Stimulated activated CD8-positive, alpha-beta memory T cell treated with anti-CD3 and anti-CD28 coated beads, Interleukin-2, amount 100 ng/mL, for 1 hour (primary cell): ENCODE measurements at places on chromosomes 12 and 14.

DNA sequence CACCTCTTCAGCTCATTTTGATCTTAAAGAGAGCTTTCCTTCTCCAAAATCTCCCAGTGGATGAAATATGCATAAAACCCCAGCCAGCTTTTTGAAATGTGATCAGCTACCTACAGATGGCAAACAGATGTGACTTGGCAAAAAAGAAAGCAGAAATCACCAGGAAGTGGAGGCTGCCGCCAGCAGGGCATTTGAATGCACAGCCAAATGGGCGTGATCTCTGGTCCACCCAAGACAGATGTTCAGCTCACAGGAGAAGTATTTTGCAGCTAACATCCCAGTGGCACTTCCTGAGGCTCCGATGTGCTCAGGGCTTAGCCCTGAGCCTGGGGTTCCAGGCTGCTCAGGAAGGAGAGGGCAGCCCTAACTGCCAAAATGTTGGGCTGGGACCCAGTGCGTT, 78.3 kb downstream of the LGMN start:
- no peak for DNase-seq

- DNase-seq = no peak
Observed at GRCh38 chr12:50251619-50252252, 31.6 kb downstream of the LIMA1 start.

GRCh38 chr12:66898700-66899469, 220.0 kb upstream of the GRIP1 start:
- no peak for DNase-seq

- no peak for DNase-seq
Observed at GRCh38 chr14:36208690-36209278, 32.3 kb upstream of the PTCSC3 start.

DNA sequence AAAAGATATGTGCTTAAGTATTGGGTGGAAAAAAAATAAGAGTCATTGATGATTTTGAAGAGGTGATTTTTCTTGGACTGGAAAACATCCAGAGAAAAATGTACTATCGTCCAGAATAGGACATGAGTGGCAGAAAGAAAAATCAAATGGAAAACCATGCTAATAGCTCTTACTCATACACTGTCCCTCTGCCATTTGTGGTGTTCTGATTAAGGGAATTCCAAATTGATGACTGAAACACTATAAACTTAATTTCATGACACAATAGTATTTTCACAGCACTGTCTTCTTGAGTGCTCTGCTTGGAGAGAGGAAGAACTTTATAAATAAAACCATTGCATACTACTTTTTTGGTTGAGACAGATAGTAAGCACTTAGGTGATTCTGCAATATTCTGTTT, 72.4 kb downstream of the USP15 start:
- no peak for DNase-seq

- no peak for DNase-seq
Observed at GRCh38 chr14:63759456-63759855, 31.6 kb upstream of the SGPP1 start.

- no peak for DNase-seq
Observed at GRCh38 chr12:107319533-107320032, 226.2 kb upstream of the CRY1 start.

GRCh38 chr12:76300297-76300665, 47.9 kb downstream of the BBS10 start:
- no peak for DNase-seq

- DNase-seq = no peak
Observed at GRCh38 chr12:112750971-112751370, 40.6 kb upstream of the RPH3A start.

DNA sequence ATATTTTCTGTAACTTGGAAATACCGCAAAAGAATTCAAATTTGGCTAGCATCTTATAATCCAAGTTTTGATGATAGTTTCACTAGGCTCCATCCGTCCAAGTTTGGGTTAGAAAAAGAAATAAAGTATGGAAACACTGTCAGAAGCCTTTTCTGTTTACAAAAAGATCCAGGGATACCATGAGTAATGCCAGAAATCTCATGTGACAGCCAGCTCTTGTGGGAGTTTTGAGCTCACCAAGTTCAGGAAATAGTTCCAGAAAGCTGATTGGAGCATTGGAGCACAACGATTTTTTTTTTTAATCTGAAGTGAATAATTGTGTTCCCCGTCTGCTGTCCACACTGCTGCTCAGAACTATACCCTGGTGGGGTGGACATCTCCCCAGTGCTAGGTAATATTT, 229.7 kb upstream of the NPAS3 start:
- DNase-seq = no peak

DNA sequence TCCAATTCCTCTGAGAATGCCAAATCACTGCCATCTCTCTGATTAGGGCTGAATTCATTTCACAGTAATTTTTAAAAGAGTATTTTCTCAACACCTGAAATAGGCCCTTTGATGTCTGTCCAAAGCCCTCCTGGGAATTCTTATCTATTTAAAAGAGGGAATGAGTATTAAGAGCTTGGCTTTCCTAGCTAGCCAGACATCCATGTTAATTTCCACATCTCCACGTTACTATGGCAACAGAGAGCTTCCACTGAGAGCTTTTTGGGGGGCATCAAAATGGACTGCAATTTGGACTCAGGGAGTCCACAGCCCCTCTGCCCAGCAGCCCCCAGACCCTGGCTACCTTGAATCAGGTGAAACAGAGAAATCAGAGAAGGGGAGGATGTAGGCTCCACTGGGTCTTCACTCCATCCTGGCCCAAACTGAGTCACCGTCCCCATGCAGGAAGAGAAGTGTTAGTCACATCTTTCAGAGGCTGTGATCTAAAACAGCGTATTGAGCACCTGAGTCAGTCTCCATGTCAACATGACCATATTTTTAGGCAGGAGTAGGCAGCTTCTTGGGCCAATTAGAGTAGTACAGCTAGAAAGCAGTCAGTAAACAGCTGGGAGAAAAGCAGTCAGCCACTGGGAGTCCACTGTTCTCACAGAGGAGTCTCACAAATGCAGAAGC, 7.0 kb upstream of the FICD start:
- no peak for DNase-seq

DNA sequence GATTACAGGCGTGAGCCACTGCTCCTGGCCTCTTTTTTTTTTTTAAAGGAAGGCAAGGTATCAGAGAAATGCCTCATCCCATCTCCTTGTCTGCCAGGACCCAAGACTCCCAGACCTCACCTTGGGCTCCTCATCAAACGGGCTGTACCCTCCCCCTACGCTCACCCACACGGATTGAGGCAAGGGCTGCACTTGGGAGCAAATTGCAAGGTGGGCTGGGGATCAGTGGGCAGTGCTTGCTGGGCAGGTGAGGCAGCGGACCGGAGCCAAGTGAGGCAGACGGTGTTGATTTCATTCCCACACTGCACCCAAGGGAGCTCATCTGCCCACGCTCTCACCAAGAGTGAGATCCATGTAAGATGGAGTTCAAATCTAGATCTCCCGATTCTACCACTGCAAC, 41.0 kb upstream of the DICER1 start:
- no peak for DNase-seq

DNA sequence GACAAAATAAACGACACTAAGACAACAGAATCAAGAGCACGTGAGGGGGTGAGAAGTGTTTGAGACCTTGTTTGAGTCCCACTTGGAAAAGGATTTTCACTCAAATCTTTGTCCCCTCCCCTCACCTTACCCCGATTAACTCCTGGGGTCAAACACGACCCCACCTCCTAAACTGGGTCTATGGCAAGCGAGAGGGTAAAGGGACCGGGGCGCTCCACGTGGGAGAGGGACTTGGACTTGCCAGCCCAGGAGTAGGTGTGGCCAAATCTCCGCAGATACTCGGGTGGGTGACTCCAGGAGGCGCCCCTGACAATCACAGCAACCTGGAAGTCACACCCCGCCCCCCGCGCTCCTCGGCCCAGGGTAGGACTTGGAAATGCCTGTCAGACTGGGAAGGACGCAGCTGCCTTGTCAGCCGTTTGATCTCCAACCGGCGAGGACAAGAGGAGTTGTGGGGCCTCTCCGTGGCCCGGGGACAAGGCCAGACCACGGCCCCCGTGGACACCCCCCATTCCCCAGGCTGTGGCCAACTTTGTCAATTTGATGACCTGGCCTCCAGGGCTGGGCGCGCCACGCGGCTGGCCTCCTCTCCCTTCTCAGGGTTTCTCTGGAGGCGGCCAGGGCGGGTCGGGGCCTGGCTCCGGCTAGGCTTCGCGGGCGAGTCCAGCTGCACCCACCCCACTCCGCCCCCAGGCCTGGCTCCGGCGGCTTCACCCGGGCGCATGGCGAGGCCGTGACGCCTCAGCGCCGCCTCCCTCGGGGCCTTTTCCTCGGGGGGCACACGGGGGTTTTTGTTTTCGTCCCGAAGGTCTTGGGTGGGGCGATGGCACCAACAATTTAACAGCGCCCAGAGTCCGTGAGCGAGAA, 1.1 kb upstream of the BCL11B start:
- no peak for DNase-seq

GRCh38 chr12:34372003-34372402, 349.7 kb downstream of the ALG10 start:
- DNase-seq = no peak

GRCh38 chr14:24428628-24429394, 657 bp downstream of the CBLN3 start:
- no peak for DNase-seq

- no peak for DNase-seq
Observed at GRCh38 chr12:89863493-89863938, 154.9 kb upstream of the ATP2B1 start.

DNA sequence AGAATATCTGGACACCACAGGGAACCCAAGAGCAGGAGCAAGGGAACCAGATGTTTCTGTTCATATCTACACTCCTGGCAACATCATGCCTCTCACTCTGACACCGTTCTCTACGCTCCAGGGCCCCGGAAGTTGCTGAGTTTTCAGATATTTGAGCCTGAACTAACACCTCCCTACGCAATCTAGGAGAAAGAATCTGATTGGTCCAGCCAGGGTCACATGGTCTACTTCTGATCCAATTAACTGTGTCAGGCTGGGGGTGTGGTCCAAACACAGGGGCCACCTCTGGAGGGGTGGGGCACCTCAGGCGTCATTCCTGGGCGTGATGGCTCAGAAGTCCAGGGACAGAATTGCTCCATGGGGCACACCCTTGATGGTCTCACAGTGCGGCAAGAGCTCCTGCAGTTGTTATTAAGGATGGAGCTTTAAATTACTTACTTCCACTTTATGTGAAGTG, 165.5 kb downstream of the PTPN11 start:
- DNase-seq = no peak

GRCh38 chr12:117688446-117688845, 280.3 kb downstream of the KSR2 start:
- no peak for DNase-seq

GRCh38 chr12:80794551-80794950, 77.8 kb downstream of the MYF5 start:
- no peak for DNase-seq

GRCh38 chr12:79874665-79875064, 60.2 kb downstream of the PPP1R12A start:
- no peak for DNase-seq

- no peak for DNase-seq
Observed at GRCh38 chr12:97038834-97039233, 131.8 kb downstream of the NEDD1 start.

DNA sequence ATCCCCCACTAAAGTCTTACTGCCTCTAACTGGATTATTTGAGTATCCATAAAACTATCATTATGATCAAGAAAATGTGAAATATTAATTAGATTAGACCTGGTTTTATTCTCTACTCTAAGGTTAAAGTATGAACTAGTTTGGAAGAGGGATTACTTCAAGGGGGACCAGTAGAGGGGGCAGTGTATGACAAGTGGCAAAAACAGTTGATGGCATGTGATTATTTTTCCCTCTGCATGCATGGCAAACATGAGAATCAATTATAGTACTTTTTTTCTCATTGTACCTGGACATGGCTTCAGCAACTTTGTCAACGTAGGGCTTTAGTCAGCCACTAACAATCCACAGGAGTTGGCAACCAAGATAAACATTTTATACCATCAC, 145.0 kb upstream of the SLC38A2 start:
- DNase-seq = no peak

DNA sequence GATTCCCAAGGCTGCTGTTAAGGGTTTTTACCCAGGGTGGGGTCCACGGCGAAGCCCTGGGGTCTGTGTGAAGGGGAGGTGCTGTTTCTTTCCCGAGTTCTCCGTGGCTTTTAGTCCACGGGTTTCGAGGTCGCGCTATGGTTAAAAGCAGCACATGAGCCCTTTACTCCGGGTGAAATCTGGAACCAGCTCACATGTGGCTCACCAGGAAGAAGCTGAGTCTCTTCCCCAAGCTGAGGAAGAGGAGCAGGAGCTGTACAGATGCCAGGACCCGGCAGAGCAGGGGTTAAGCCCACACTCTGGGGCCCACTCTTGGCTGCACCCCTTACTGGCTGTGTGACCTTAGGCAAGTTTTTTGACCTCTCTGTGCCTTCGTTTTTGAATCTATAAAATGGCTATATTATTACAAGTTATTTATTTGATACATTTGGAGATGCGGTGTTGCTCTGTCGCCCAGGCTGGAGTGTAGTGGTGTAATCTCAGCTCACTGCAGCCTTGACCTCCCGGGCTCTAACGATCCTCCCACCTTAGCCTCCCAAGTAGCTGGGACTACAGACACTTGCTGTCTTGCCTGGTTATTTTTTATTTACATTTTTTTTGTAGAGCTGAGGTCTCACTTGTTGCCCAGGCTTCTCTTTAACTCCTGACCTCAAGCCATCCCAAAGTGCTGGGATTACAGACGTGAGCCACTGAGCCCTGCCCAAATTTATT, 266.3 kb downstream of the AACS start:
- DNase-seq = no peak

DNA sequence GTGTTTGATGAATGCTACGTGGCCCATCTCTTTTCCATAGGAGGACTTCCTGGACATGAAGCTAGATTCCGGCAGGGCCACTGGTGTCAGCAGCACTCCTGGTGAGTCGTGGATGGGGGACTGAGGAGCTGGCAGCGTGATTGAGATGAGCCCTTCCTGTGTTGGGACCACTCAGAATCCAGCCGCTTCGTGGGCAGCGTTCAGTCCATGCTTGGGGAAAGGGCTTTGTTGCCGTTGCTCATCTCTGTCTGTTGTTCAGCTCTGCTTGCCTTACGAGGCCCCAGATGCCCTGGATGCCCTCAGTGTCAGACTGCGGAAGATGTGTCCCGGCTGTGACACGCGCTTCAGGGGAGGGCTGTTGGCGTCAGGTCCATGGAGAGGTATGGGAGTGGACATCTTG, 127.1 kb upstream of the RTL1 start:
- DNase-seq = no peak

DNA sequence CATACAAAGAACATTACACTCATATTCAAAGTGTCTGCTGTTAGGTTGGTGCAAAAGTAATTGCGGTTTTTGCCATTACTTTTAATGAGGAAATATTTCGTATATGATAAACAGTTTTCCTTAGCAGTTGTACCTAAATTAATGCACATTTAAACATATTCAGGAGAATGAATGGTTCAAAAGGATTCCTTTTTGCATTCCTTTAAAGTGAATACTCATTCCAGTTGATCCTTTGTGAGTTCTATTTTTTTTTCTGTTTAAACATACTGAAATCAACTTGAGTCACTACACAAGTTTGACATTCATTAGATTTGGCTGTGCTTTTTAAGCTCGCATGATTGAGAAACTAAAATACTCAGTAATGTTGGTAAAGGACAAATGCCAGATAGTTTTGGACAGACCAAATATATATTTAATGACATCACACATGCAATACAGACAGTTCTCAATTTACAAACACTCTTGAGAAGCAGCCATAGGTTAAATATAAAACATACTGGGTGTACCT, 13.8 kb upstream of the SLC38A2 start:
- no peak for DNase-seq

GRCh38 chr12:76586764-76587395, 27.3 kb upstream of the OSBPL8 start:
- no peak for DNase-seq
